ENCODE measurements at places on chromosomes 7 and 10.

GRCh38 chr10:69646185-69647060 is 16.4 kb downstream of the FAM241B start:
- DNase-seq, result no peak

GRCh38 chr10:108673741-108674140 is 1249.6 kb downstream of the XPNPEP1 start:
- DNase-seq, result no peak

- no peak for DNase-seq
These were observed 49.4 kb upstream of the ARL4A start for GRCh38 chr7:12637819-12638592.

DNA sequence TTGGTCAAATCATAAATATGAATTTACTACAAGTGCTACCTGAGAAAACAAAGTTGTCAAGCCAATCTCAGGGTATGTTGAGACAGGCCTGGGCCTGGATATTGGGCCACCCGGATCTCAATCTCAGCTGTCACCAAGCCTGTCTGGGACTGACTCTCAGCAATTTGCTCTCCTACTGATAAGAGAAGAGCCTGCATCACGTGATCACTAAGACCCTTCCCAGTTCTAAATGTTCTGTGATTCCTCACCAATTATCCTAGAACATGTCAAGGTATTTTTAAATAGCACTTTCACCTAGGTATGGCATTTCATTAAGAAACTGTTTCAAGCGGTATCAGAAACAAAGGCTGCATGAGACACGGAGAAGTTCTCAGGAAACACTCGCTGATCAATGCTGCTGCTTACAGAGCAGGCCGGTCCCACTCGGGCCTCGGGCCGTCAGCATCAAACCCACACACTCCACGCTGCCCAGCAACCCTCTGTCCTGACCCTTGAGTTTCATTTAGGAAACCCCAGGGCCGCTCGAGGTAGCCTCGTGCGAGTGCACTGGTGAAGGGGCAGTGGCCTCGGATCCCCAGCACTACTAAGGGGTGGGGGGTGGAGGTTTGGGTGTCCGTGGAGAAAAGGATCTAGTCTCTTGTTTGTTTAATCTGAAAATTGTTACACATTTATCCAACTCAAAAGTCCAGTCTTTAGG is 4.1 kb downstream of the KLF6 start:
- no peak for DNase-seq

- DNase-seq, result no peak
These were observed 57.6 kb downstream of the MEOX2 start for GRCh38 chr7:15628876-15629275.

All from activated T-cell treated with anti-CD3 and anti-CD28 coated beads, Interleukin-2, amount 50 U/mL, for 72 hours (primary cell).